Hair follicular keratinocyte (primary cell): ENCODE measurements at places on chromosomes 2 and 18. TPM values are rescaled to one million over a fixed set of nuclear protein-coding genes. Genes with fewer than 3 reads are reported as not detected.

The NEU4 gene
- total RNA-seq, result not detected in 2 replicates

The RBMS1 gene
- total RNA-seq, result 31.2 and 33.3 TPM in 2 replicates

The BCL2L11 gene
- 1.1 and 2.0 TPM in 2 replicates for total RNA-seq

The UNC80 gene
- under 0.01 TPM in 1 of 2 replicates, not detected in the other for total RNA-seq

The ACVR2A gene
- total RNA-seq, result 2.7 and 2.8 TPM in 2 replicates

The HS6ST1 gene
- 14.6 and 22.4 TPM in 2 replicates for total RNA-seq

The MMADHC gene
- 163 and 175 TPM in 2 replicates for total RNA-seq

The RNF149 gene
- 49.5 and 56.1 TPM in 2 replicates for total RNA-seq

The EMILIN1 gene
- 4.0 and 4.5 TPM in 2 replicates for total RNA-seq

The TCF23 gene
- 0.04 TPM in 1 of 2 replicates, not detected in the other for total RNA-seq

The CDH7 gene
- total RNA-seq, result not detected in 2 replicates

The GAREM2 gene
- 0.19 and 0.94 TPM in 2 replicates for total RNA-seq

The RALB gene
- 45.9 and 57.3 TPM in 2 replicates for total RNA-seq

The HOXD13 gene
- not detected in 2 replicates for total RNA-seq

The ATP6V1C2 gene
- total RNA-seq, result not detected in 2 replicates

The PID1 gene
- 7.8 and 9.6 TPM in 2 replicates for total RNA-seq

The MARCO gene
- total RNA-seq, result 0.08 TPM in 1 of 2 replicates, not detected in the other

The GATA6 gene
- total RNA-seq, result 0.08 and 1.0 TPM in 2 replicates

The SH3RF3 gene
- total RNA-seq, result 0.57 and 0.86 TPM in 2 replicates

The GNLY gene
- not detected in 2 replicates for total RNA-seq

The IL37 gene
- total RNA-seq, result not detected in 2 replicates

The KIF1A gene
- total RNA-seq, result not detected in 2 replicates

The ZNF24 gene
- total RNA-seq, result 18.5 and 19.6 TPM in 2 replicates

The SPR gene
- total RNA-seq, result 20.9 and 32.8 TPM in 2 replicates

The STPG4 gene
- not detected in 2 replicates for total RNA-seq

The PKDCC gene
- total RNA-seq, result not detected in 2 replicates

The MTA3 gene
- total RNA-seq, result 16.8 and 21.6 TPM in 2 replicates

The SLC5A7 gene
- not detected in 2 replicates for total RNA-seq

The TEKT4 gene
- total RNA-seq, result not detected in 2 replicates

The CAVIN2 gene
- 0.16 and 2.9 TPM in 2 replicates for total RNA-seq
